Activated CD4-positive, alpha-beta T cell treated with anti-CD3 and anti-CD28 coated beads, Interleukin-2, amount 10 ng/mL, durations not matched to agents 7 days and 5 days (primary cell): ENCODE measurements at places on chromosomes 7 and 10. TPM values are rescaled to one million over a fixed set of nuclear protein-coding genes. Genes with fewer than 3 reads are reported as not detected.
A peak's percentile ranks its signal among the peaks of the same experiment; 100 is the strongest.

- peaks cover 18% of the 10 kb centered on the region for H3K36me3 ChIP-seq
- H3K27me3 ChIP-seq, result peaks cover 56% of the 10 kb centered on the region
- no peak overlapping the region for H3K4me3 ChIP-seq
- H3K27ac ChIP-seq, result no peak overlapping the region
- DNase-seq, result no peak
These were observed 40.4 kb upstream of the IL6 start for GRCh38 chr7:22686620-22687019.

DNA sequence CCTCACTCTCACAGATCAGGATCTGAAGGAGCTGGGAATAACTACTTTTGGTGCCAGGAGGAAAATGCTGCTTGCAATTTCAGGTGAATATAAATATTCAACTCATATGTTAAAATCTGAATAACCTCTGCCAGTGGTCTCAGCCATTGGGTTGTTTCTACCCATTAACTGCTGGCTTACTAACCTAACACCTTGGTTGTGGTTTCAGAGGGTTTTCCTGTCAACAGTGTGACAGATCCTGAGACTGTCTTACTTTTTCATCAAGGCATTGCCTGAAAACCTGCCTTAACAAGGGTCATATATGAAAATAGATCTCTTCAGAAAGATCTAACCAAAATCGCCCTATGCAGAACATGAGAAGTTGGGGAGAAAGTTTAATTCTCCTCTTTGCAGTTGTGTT lies 307.7 kb downstream of the BICC1 start:
- H3K27ac ChIP-seq, result no peak overlapping the region
- H3K27me3 ChIP-seq, result no peaks in the 10 kb centered on the region
- no peak overlapping the region for H3K4me3 ChIP-seq
- H3K4me1 ChIP-seq, result peaks cover 1% of the 10 kb centered on the region
- DNase-seq, result no peak

GRCh38 chr7:118777308-118777707 lies 552.8 kb downstream of the ANKRD7 start:
- no peak overlapping the region for H3K4me3 ChIP-seq
- H3K36me3 ChIP-seq, result no peaks in the 10 kb centered on the region
- no peaks in the 10 kb centered on the region for H3K27me3 ChIP-seq

DNA sequence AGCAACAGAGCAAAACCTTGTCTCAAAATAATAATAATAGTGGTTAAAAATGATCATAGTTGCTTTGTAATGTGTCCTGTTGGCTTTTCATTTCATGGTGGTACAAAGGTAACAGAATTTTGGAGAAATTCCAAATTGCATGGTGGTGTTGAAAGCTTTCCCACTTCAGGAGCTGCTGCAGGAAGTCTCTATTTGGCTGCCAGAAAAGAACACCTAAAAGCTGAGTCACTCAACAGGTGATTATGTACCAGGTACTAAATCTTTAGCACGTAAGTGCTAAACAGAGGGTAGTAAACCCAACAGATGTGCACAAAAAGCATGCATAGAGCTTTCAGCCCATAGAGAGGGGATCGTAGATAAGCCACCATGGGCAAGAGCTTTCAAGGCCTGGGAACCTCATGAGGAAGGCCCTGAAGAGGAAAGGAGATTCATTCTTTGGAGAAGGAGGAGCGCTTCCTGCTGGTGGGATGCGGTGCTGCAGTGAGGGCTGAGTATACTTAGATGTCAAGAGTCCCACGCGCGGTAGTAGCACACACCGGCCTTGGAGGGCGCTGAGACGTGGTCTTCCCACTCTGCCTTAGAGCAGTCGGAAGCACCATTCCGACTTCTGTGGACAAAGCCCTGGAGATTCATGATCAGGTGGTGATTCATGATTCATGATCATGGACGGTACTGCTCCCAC lies 118.7 kb downstream of the RALA start:
- peaks cover 6% of the 10 kb centered on the region for H3K4me1 ChIP-seq
- peak; percentile 40 for DNase-seq
- H3K27me3 ChIP-seq, result no peaks in the 10 kb centered on the region
- no peak overlapping the region for H3K27ac ChIP-seq

DNA sequence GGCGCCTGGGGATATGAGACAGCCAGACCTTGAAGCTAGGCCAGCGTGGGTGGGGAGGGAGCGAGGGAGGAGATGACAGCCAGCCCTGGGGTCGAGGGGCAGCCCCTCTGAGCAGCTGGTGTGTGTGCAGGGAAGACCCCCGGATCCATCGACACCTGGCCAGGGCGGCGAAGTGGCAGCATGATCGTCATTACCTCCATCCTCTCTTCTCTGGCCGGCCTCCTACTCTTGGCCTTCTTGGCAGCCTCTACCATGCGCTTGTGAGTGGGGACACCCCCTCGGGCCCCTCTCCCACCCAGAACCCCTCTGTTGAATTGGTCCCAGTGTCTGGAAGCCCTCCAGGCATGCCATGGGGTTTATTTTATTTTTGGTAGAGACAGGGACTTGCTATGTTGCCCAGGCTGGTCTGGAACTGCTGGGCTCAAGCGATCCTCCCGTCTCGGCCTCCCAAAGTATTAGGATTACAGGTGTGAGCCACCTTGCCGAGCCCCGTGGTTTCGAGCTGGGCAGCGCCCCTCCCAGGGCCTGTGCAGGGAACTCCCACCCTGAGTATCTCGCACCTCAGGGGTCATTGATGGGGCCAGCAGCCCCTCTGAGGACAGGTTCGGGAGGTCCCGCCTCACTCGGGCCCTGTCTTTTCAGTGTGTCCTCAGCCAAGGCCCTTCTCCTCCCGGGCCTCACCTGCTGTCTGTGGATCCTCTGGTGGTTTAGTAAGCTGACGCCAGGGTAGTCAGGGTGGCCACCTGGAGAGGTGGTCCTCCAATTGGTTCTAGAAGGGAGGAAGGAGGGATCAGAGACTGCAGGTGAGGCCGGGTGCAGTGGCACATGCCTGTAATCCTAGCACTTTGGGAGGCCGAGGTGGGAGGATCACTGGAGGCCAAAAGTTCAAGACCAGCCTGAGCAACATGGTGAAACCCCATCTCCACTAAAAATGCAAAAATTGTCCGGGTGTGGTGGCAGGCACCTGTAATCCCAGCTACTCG lies 3.8 kb downstream of the UPK3B start:
- peaks cover 4% of the 10 kb centered on the region for H3K4me1 ChIP-seq
- no peak overlapping the region for H3K4me3 ChIP-seq
- no peak overlapping the region for H3K27ac ChIP-seq
- no peaks in the 10 kb centered on the region for H3K27me3 ChIP-seq

GRCh38 chr10:69172241-69172982 lies 7.6 kb upstream of the SUPV3L1 start:
- no peak overlapping the region for H3K27ac ChIP-seq
- peaks cover 4% of the 10 kb centered on the region for H3K4me1 ChIP-seq
- peaks cover 24% of the 10 kb centered on the region for H3K36me3 ChIP-seq
- DNase-seq, result no peak
- H3K27me3 ChIP-seq, result no peaks in the 10 kb centered on the region

GRCh38 chr10:11697718-11698527 lies 44.3 kb upstream of the ECHDC3 start:
- peaks cover 12% of the 10 kb centered on the region for H3K4me1 ChIP-seq
- H3K4me3 ChIP-seq, result no peak overlapping the region
- H3K27ac ChIP-seq, result no peak overlapping the region
- DNase-seq, result peak; percentile 29
- H3K36me3 ChIP-seq, result no peaks in the 10 kb centered on the region

DNA sequence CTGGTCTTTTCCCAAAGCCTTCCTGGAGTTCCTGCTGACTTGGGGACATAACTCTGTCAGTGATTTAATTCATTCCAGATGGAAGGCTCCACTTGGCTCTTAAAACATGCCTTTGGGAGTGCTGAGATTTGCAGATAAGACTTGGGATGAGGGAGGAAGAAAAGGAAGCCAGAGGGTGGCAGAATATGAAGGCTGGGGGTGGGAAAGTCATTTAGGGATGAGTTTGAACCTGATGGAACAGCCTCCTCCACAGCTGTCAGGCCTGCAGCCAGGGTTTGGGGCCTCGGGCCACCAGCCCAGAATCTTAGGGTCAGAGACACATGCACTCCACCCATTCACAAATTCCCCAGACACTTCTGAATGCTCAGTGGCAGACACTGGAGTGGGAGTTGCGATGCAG lies 28.4 kb upstream of the EIF5AL1 start:
- H3K36me3 ChIP-seq, result no peaks in the 10 kb centered on the region
- DNase-seq, result no peak
- H3K27ac ChIP-seq, result no peak overlapping the region
- no peaks in the 10 kb centered on the region for H3K4me1 ChIP-seq

DNA sequence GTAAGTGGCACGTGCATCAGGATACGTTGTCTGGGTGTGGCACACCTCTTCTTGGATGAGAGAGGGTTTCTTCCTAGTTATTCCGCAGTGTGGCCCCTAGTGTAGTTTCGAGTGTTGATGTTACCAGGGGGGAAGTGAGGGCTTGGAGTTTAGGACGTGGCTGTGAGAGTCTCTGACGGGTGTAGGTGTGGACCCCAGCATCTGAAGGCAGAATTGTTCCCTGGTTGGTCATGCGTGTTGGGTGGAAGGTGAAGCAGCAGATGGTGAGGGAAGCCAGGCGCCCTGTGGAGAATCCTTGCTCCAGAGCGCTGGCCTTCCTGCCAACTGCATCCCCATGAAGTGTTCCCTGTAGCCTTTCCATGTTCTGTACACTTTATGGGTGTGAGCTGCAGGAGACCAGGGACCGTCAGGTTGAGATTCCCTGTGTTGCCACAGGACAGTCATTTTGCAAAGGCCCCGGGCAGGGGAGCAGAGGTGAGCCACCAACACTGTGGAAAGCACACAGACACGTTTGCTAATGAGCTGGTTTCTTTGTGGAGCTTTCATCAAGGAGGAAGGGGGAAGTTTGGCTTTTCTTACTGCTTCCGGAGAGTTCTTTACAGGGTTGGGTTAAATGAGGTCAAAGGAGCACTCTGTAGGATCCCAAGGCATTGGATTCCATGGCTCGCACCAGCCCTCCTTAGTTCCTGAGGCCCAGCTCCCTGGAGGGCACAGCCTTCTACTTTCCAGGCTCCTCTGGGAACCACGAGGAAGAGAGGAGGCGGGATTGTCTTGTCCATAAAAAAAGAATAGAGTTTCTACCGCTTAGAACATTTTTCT lies 32.0 kb downstream of the TSPAN14 start:
- H3K27ac ChIP-seq, result peak overlapping the region; percentile 89
- no peak for DNase-seq
- H3K4me1 ChIP-seq, result peaks cover 94% of the 10 kb centered on the region
- H3K4me3 ChIP-seq, result peak overlapping the region; percentile 64
- peaks cover 82% of the 10 kb centered on the region for H3K36me3 ChIP-seq
- no peaks in the 10 kb centered on the region for H3K27me3 ChIP-seq

GRCh38 chr7:132861424-132861823 lies 220.5 kb downstream of the CHCHD3 start:
- peaks cover 4% of the 10 kb centered on the region for H3K4me1 ChIP-seq
- no peak overlapping the region for H3K27ac ChIP-seq
- DNase-seq, result no peak

- no peak for DNase-seq
- no peaks in the 10 kb centered on the region for H3K4me1 ChIP-seq
- no peak overlapping the region for H3K27ac ChIP-seq
- no peak overlapping the region for H3K4me3 ChIP-seq
These were observed 292.1 kb downstream of the THSD7A start for GRCh38 chr7:11539853-11540252.

GRCh38 chr10:123380491-123381085 lies 226.4 kb downstream of the BUB3 start:
- H3K27ac ChIP-seq, result no peak overlapping the region
- H3K4me3 ChIP-seq, result no peak overlapping the region
- no peaks in the 10 kb centered on the region for H3K27me3 ChIP-seq
- no peaks in the 10 kb centered on the region for H3K4me1 ChIP-seq
- DNase-seq, result no peak

GRCh38 chr10:101778781-101779543 lies 3.0 kb upstream of the FGF8 start:
- peaks cover 10% of the 10 kb centered on the region for H3K36me3 ChIP-seq
- H3K27ac ChIP-seq, result peak overlapping the region; percentile 76
- peaks cover 53% of the 10 kb centered on the region for H3K4me1 ChIP-seq

- no peak for DNase-seq
- no peaks in the 10 kb centered on the region for H3K27me3 ChIP-seq
- peaks cover 14% of the 10 kb centered on the region for H3K4me1 ChIP-seq
- H3K36me3 ChIP-seq, result no peaks in the 10 kb centered on the region
These were observed 744.2 kb downstream of the LRMDA start for GRCh38 chr10:76175533-76176165.

DNA sequence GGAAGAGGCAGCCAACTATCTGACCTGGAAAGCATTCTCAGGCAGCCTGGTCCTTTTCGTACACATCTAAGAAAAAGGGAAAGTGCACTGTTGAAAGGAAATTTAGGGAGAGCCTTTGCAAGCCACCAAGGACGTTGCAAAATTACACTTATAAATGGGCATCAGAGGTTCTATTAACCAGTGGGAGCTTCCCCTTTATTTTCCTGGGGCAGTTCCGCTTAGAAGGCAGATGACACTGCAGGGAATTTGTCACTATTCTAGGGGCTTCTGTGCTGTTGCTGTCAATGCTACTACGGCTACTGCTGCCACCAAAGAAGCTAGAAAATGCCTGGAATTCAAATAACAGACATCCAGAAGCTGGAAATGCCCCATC lies 79.6 kb upstream of the AUTS2 start:
- no peaks in the 10 kb centered on the region for H3K27me3 ChIP-seq
- no peak overlapping the region for H3K4me3 ChIP-seq

DNA sequence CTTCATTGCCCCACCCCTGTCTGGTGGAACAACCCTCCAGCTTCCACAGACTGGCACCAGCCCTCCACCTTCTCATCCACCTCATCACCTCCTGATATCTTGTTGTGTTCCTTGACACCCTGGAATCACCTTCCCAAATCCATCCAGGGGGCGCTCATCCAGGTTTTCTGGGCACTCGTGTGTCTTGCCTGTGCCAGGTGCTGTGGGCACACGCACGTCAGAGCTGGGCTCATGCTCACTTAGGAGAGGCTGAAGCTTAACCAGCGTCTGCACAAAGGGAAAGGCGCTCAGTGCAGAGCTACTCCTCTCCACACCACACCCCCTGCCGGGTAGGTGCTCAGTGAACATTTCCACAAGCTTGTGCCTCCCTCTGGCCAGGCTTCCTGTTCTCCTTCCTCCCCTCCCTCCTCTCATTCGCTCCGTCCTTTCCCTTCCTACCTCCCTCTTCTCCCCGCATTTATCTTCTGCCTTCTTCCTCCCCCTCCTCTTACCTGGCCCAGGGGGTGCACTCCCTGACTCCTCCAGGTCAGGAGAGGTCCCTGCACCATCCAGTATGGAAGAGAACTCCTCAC lies 4.8 kb downstream of the ADCYAP1R1 start:
- peaks cover 22% of the 10 kb centered on the region for H3K27me3 ChIP-seq
- H3K4me1 ChIP-seq, result no peaks in the 10 kb centered on the region
- H3K36me3 ChIP-seq, result no peaks in the 10 kb centered on the region
- no peak overlapping the region for H3K4me3 ChIP-seq
- DNase-seq, result no peak
- no peak overlapping the region for H3K27ac ChIP-seq

GRCh38 chr10:6504296-6504695 lies 75.8 kb downstream of the PRKCQ start:
- H3K36me3 ChIP-seq, result peaks cover 80% of the 10 kb centered on the region
- no peak overlapping the region for H3K4me3 ChIP-seq
- no peak for DNase-seq
- H3K4me1 ChIP-seq, result peaks cover 57% of the 10 kb centered on the region
- no peak overlapping the region for H3K27ac ChIP-seq
- H3K27me3 ChIP-seq, result no peaks in the 10 kb centered on the region

Gene VAX1
- not detected for total RNA-seq

Gene TMEM270
- not detected for total RNA-seq

Gene ACTL6B
- total RNA-seq, result not detected

Gene EPO
- total RNA-seq, result not detected

Gene ZP3
- 1.1 TPM for total RNA-seq

Gene PRPS1L1
- total RNA-seq, result not detected

Gene SEMA3D
- total RNA-seq, result not detected

Gene ADAM22
- 0.96 TPM for total RNA-seq

Gene CCDC172
- not detected for total RNA-seq

Gene MACROH2A2
- 4.9 TPM for total RNA-seq

Gene DYDC2
- total RNA-seq, result not detected

Gene CALHM1
- 0.21 TPM for total RNA-seq

Gene GLCCI1
- total RNA-seq, result 27.9 TPM
